ENCODE measurements at places on chromosomes 6 and 20. TPM values are rescaled to one million over a fixed set of nuclear protein-coding genes. Genes with fewer than 3 reads are reported as not detected.

The RPS6KA2 gene
- total RNA-seq, result 27.8 TPM

The MUC22 gene
- not detected for total RNA-seq

The ESR1 gene
- total RNA-seq, result 0.71 TPM

The C20orf204 gene
- total RNA-seq, result under 0.01 TPM

The CSE1L gene
- 34.6 TPM for total RNA-seq

The KAT14 gene
- total RNA-seq, result 17.2 TPM

The NMBR gene
- not detected for total RNA-seq

The MUC21 gene
- total RNA-seq, result not detected

- H3K4me1 ChIP-seq, result no peaks in the 10 kb centered on the region
- H3K27me3 ChIP-seq, result no peaks in the 10 kb centered on the region
- no peak for DNase-seq
- no peaks in the 10 kb centered on the region for H3K36me3 ChIP-seq
- no peak overlapping the region for H3K4me3 ChIP-seq
These were observed 518.7 kb upstream of the MAP3K7 start for GRCh38 chr6:91105532-91105931.

- no peaks in the 10 kb centered on the region for H3K4me1 ChIP-seq
- no peaks in the 10 kb centered on the region for H3K27me3 ChIP-seq
- DNase-seq, result no peak
These were observed 881.9 kb downstream of the QKI start for GRCh38 chr6:164296411-164296810.

GRCh38 chr20:40766790-40767614 lies 78.0 kb upstream of the MAFB start:
- H3K36me3 ChIP-seq, result no peaks in the 10 kb centered on the region
- no peak overlapping the region for H3K27ac ChIP-seq
- no peak overlapping the region for H3K4me3 ChIP-seq
- no peaks in the 10 kb centered on the region for H3K4me1 ChIP-seq
- H3K27me3 ChIP-seq, result no peaks in the 10 kb centered on the region

DNA sequence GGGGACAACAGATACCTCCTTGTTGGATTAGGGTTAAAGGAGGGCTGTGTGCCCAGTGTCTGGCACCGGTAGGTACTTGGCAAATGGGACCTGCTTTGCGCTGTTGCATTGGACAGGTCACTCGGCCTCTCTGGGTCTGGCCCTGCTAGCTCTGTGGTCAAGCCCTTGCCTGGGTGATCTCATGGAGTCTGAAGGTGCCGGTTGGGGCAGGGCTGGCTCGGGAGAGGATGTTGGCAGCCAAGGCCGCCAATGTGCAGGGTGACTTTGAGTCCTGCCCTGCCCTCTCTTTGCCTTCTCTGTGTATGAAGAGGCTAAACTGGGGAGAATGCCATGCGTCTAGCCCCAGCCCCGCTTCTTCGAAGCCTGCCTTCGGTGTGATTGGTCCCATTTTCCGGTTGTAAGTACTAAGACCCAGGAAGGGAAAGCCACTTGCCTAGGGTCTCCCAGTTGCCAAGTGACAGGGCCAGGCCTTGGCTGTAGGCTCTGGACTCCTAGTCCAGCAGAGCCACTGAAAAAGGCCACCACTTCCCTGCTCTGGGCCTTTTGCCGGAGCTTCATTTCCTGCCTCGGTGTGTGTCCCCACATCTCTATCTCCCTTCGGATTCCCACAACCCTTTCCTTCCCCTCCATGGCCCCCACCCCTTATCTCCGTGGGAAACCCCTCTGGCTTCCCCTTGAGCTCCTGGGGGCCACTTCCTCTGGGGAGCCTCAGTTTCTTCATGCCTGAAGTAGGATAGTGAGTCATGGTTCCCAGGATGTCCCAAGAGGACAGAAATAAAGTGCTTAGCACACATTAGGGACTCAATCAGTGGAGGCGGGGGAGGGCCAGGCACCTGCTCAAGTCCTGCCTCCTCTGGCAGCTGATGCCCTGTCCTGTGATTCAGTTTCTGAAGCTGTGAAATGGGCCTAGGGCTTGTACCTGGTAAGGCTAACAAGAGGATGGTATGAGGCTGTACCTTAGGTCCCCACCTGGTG lies 3.9 kb downstream of the SRC start:
- H3K4me3 ChIP-seq, result no peak overlapping the region
- no peaks in the 10 kb centered on the region for H3K27me3 ChIP-seq
- H3K36me3 ChIP-seq, result no peaks in the 10 kb centered on the region
- H3K4me1 ChIP-seq, result peaks cover 67% of the 10 kb centered on the region
- peak overlapping the region; percentile 92 for H3K27ac ChIP-seq
- DNase-seq, result peak; percentile 65

DNA sequence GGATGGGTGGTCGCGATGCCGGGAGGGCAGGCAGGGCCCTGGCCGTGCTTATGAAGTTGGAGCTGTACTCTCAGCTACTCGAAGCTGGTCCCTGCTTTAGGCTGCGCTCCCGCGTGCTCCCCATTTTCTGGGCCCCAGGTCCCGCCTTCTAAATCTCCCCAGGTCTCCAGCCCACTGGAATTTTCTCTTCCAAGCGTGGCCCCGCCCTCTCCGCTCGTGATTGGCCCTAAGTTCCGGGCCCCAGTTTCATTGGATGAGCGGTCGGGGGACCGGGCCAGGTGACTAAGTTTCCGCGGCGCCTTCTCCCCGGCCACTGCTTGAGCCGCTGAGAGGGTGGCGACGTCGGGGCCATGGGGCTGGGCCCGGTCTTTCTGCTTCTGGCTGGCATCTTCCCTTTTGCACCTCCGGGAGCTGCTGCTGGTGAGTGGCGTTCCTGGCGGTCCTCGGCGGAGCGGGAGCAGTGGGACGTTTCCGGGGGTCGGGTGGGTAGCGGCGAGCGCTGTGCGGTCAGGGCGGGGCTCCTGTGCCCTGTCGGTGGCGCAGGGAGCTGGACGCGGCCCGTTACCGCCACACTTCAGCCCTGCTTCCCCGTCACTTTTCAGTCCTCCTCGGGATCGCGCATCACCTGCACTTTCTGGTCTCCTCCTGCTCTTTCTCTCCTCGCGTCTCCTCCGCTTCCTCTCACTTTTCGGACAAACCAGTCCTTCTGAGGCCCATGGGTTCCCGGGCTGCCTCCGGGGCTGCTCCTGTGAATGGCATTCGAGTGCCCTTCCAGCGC lies at the start of gene MICA:
TSS of gene MICA (plus strand) at position 313 of the 778 bp plus-strand sequence. CDS start at position 351, 38 bp downstream.
- peak within 1 kb of the TSS; percentile 58 for H3K4me3 ChIP-seq
- H3K4me1 ChIP-seq, result peaks cover 71% of the 10 kb centered on the region
- peak; percentile 96 for DNase-seq
- no peaks in the 10 kb centered on the region for H3K36me3 ChIP-seq
- H3K27ac ChIP-seq, result peak within 1 kb of the TSS; percentile 97

GRCh38 chr6:37230104-37230503 lies 27.5 kb upstream of the TBC1D22B start:
- no peaks in the 10 kb centered on the region for H3K36me3 ChIP-seq
- no peak overlapping the region for H3K4me3 ChIP-seq
- H3K4me1 ChIP-seq, result no peaks in the 10 kb centered on the region
- H3K27ac ChIP-seq, result no peak overlapping the region

GRCh38 chr20:59385480-59385879 lies 85.1 kb downstream of the EDN3 start:
- H3K27me3 ChIP-seq, result no peaks in the 10 kb centered on the region
- no peak overlapping the region for H3K4me3 ChIP-seq
- no peak for DNase-seq
- no peaks in the 10 kb centered on the region for H3K36me3 ChIP-seq

- no peaks in the 10 kb centered on the region for H3K36me3 ChIP-seq
- DNase-seq, result no peak
- H3K4me1 ChIP-seq, result peaks cover 50% of the 10 kb centered on the region
- H3K4me3 ChIP-seq, result no peak overlapping the region
These were observed 45.1 kb downstream of the MAPK14 start for GRCh38 chr6:36072681-36073080.

- no peak overlapping the region for H3K4me3 ChIP-seq
- no peaks in the 10 kb centered on the region for H3K36me3 ChIP-seq
- DNase-seq, result no peak
- no peaks in the 10 kb centered on the region for H3K4me1 ChIP-seq
- no peak overlapping the region for H3K27ac ChIP-seq
- H3K27me3 ChIP-seq, result no peaks in the 10 kb centered on the region
These were observed 38.6 kb downstream of the PDYN start for GRCh38 chr20:1955217-1955616.

DNA sequence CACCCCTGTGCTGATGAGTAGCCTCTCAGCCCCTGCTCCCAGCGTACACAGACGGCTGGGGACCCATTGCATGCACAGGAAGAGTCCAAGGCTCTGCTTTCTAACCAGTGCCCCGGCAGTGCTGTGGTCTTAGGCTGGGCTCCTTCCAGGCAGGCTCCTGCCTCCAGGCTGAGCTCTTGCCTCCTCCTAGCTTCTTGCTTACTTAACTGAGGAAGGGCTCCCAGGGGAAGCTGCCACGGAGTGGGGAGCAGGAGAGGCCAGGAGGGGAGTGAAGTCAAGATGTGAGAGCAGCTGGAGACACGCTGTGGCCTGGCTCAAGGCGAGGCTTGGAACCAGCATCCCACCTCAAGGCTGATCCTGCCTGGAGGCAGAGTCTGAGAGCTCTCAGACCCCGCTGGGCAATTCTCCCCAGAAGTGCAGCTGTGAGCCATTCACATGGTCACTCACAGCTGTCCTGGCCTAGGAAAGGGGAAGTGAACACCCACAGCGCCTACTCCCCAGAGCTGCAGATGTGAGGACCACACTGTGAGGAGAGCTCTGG lies 141.0 kb downstream of the TBXT start:
- H3K4me3 ChIP-seq, result no peak overlapping the region
- no peak for DNase-seq
- no peaks in the 10 kb centered on the region for H3K4me1 ChIP-seq
- no peaks in the 10 kb centered on the region for H3K27me3 ChIP-seq

- no peaks in the 10 kb centered on the region for H3K36me3 ChIP-seq
- H3K4me3 ChIP-seq, result peak overlapping the region; percentile 69
- peak; percentile 81 for DNase-seq
- H3K27me3 ChIP-seq, result no peaks in the 10 kb centered on the region
These were observed 647 bp downstream of the AK9 start for GRCh38 chr6:109690373-109690736.

- H3K27ac ChIP-seq, result no peak overlapping the region
- no peaks in the 10 kb centered on the region for H3K27me3 ChIP-seq
- no peak overlapping the region for H3K4me3 ChIP-seq
- H3K36me3 ChIP-seq, result no peaks in the 10 kb centered on the region
These were observed 91.0 kb upstream of the SLC24A3 start for GRCh38 chr20:19121463-19121862.

DNA sequence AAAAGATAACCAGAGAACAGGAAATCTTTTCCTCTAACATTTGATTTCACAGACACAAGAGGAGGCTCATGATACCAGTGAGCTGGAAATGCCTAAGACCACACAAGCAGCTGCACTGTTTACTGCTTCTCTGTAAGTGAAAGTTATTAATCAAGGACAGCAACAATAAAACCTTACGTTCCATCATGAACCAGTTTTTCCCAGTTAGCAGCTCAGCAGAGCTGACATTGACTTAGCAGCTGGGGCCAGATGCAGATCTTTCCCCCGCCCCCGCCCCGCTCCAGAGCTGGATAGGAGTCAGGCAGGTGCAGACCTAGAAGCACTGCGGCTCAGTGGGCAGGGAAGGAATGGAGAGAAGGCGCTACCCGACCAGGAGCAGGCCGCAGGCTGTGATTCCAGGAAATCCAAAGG lies 275.2 kb downstream of the GMDS start:
- no peak for DNase-seq
- no peaks in the 10 kb centered on the region for H3K27me3 ChIP-seq
- H3K4me1 ChIP-seq, result no peaks in the 10 kb centered on the region
- H3K27ac ChIP-seq, result no peak overlapping the region

DNA sequence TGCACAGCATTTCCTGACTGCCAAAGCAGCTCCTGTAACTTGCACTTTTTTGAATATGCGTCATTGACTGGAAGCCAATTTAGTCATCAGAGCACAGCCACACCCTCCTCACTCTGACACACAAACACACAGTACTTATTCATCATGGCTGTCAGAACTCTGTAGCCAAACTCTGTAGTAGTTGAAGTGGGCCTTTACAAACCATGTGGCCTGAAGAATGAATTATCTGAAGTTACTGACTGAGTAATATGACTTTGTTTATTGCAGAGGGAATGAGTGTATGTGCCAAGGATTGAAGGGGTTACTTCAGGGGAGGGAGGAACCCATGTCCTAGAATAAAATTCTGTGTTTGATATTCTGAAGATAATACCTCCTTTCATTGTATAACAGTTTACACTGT lies 102.7 kb downstream of the FIG4 start:
- no peak overlapping the region for H3K4me3 ChIP-seq
- DNase-seq, result no peak
- H3K27ac ChIP-seq, result peak overlapping the region; percentile 69
- no peaks in the 10 kb centered on the region for H3K36me3 ChIP-seq

DNA sequence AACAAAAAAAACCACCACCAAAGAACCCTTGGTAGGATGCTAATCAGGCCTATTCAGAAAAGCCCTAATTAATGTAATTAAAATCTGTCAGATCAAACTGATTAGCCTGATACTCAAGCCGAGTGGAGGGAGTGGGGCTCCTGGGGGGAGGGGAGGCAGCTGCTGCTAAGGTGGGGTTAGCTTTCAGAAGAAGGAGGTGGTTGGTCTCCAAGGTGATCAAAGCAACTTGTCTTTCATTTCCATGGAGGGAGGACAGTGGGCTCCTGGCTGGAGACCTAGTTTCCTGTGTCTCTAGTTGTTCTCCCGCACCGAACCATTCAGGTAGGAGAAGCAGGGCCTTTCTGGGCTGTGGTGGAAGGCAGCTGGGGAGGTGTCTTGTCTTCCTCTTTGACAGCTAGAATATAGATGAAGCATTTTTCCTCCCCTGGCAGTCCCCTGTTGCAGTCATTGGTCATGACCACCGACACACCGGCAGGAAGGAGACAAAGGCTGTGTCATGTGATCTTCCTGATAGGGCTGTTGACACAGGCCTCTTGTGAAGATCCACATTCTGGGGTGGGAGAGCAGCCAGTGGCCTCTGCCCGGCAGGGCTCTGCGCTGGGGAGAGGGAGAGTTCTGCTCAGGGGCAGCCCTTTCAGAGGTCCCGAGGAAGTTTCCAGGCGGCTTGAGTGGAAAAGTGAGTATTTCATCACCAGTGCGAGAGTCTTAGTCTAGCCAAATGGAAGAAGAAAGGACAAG lies 39.9 kb upstream of the PRDM1 start:
- H3K36me3 ChIP-seq, result no peaks in the 10 kb centered on the region
- H3K4me1 ChIP-seq, result no peaks in the 10 kb centered on the region
- no peak overlapping the region for H3K4me3 ChIP-seq
- no peak for DNase-seq
- no peaks in the 10 kb centered on the region for H3K27me3 ChIP-seq
- no peak overlapping the region for H3K27ac ChIP-seq

DNA sequence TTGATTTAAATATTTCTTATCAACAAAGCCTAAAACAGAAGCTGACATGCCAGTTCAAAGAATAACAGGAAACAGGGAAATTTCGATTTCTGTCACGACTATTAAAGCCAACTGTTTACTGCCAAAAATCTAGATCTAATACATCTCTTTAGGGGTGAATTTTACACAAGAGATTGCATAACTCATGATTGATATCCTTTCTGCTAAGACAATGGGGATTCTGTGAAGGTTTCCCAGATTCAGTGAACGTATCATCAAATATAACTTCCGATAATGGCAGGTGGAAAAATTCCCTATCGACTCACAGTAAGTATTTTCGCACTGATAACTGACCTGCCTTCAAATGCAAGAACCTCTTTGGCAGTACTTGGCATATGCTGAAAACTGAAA lies 42.9 kb downstream of the NHSL1 start:
- H3K27me3 ChIP-seq, result no peaks in the 10 kb centered on the region
- DNase-seq, result no peak
- H3K4me1 ChIP-seq, result no peaks in the 10 kb centered on the region
- H3K27ac ChIP-seq, result no peak overlapping the region

- peaks cover 7% of the 10 kb centered on the region for H3K36me3 ChIP-seq
- peak overlapping the region; percentile 18 for H3K27ac ChIP-seq
- peak; percentile 91 for DNase-seq
- H3K4me1 ChIP-seq, result peaks cover 8% of the 10 kb centered on the region
These were observed 74.0 kb downstream of the SSR1 start for GRCh38 chr6:7238900-7239589.

Data from sigmoid colon (tissue), 7 donors.